ENCODE measurements at places on chromosomes 6 and 20. TPM values are rescaled to one million over a fixed set of nuclear protein-coding genes. Genes with fewer than 3 reads are reported as not detected.
A peak's percentile ranks its signal among the peaks of the same experiment; 100 is the strongest.

GRCh38 chr20:30505566-30505965, 751.9 kb upstream of the DEFB115 start:
- DNase-seq, result no peak

DNA sequence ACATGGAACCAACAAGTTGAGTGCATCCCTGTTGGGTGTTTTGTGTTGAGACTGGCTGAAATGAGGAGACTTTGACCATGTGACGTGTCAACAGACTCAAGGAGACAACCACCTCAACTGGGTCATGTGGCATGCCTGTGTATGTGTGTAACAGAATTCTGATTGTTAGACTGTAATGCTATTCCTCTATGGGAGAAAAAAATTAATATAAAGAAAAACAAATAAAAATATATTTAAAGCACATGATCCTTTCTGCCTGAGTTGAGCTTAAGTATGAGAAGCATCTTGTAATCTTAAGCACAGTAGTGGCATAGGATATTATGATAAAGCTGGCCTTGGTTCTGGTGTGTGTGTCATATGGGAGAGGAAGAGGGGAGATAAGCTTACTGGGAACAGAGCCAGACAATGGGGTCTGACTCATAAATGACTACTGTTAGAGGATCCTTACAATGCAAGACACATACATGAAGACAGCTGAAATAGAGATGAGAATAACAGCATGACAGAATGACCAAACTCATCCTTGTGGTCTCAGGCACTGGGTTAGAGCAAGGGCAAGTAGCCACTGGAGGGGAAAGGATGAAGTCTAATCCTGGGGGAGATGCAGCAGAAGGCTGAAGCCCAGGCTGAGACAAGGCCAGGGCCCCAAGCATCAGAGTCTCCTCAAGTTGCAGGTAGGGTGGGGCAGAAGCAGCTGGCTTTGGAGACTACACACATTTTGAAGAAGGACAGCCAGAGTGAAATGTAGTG, 9.2 kb downstream of the TP53INP2 start:
- DNase-seq, result no peak

- no peak for DNase-seq
Observed at GRCh38 chr6:1724616-1725015, 114.9 kb downstream of the FOXC1 start.

DNA sequence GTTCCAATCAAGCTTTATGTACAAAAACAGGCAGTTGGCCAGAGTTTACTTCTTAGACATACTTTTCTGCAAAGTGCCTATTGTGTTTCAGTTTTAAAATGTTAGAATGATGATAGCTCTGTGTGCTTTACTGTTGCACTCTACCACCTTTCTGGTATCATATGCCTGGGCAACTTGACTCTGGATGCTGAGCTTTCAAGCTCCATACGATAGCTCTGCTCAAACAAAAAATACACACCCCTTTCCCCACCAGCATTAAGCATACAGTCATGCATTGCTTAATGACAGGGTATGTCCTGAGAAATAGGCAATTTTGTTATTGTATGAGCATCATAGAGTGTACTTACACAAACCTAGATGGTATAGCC, 123.1 kb downstream of the RCAN2 start:
- DNase-seq, result no peak

- no peak for DNase-seq
Observed at GRCh38 chr20:57610261-57610952, 9.8 kb downstream of the ZBP1 start.

- DNase-seq, result no peak
Observed at GRCh38 chr6:130886966-130887365, 59.8 kb downstream of the SMLR1 start.

- no peak for DNase-seq
Observed at GRCh38 chr20:43564993-43565757, 6.3 kb downstream of the SGK2 start.

GRCh38 chr6:38337819-38338465, 301.8 kb downstream of the BTBD9 start:
- no peak for DNase-seq

GRCh38 chr6:127201321-127201720, 65.3 kb upstream of the RNF146 start:
- no peak for DNase-seq

GRCh38 chr20:62359491-62360121, 7.5 kb downstream of the LAMA5 start:
- DNase-seq, result peak; percentile 20

- DNase-seq, result no peak
Observed at GRCh38 chr6:101110814-101111213, 229.7 kb upstream of the ASCC3 start.

GRCh38 chr6:11607383-11607782, 69.8 kb downstream of the TMEM170B start:
- no peak for DNase-seq

DNA sequence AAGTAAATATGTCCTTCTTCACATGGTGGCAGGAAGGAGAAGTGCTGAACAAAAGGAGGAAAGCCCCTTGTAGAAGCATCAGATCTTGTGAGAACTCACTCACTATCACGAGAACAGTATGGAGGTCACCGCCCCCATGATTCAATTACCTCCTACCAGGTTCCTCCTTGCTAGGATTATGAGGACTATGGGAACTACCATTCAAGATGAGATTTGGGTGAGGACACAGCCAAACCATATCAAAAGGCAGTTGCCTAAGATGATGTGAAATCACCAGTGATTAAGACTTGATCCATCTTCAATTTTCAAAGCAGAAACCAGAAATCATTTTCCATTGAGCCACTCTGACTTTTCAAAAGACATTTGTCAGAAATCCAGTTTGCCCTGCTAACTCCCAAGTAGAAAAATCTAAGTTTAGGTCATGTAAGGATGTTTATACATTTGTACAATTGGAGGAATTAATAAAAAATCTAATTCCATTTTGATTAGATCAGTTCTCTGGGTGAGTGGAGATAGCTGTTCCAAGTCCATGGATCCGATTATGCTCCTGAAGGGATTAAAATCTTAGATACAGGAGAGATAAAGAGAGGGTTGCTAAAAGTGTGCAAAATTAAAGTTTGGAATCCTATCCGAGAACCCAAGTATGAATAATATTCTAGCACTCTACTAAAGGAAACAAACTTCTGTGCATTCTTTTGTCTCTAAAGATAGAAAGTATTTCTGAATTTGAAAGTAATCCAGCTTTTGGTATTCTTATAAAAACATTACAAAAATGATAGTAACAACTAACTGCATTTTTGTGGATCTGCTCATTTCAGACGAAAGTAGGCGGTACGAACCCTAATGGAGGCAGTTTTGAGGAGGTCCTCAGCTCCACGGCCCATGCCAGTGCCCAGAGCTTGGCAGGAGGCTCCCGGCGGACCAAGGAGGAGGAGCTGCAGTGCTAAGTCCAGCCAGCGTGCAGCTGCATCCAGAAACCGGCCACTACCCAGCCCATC, 39.5 kb downstream of the HDDC2 start:
- peak; percentile 22 for DNase-seq

DNA sequence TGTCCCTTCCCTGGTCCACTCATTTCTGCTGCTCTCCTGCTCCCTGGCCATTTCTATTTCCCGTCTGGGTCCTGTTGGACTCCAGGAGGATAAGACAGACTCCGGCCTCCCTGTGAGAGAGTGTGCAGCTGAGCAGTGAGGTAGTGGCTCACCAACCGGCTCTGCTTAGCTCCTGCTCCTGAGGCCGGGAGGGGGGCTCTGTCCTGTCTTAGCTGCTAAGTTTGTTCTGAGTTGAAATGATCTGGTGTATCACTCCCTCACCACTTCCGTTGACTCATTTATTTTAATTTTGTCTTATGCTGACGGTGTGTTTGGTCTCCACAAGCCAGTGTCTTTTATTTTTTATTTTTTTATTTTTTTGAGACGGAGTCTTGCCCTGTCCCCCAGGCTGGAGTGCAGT, 148.5 kb upstream of the PDE10A start:
- no peak for DNase-seq

- no peak for DNase-seq
Observed at GRCh38 chr6:1766654-1767053, 156.9 kb downstream of the FOXC1 start.

DNA sequence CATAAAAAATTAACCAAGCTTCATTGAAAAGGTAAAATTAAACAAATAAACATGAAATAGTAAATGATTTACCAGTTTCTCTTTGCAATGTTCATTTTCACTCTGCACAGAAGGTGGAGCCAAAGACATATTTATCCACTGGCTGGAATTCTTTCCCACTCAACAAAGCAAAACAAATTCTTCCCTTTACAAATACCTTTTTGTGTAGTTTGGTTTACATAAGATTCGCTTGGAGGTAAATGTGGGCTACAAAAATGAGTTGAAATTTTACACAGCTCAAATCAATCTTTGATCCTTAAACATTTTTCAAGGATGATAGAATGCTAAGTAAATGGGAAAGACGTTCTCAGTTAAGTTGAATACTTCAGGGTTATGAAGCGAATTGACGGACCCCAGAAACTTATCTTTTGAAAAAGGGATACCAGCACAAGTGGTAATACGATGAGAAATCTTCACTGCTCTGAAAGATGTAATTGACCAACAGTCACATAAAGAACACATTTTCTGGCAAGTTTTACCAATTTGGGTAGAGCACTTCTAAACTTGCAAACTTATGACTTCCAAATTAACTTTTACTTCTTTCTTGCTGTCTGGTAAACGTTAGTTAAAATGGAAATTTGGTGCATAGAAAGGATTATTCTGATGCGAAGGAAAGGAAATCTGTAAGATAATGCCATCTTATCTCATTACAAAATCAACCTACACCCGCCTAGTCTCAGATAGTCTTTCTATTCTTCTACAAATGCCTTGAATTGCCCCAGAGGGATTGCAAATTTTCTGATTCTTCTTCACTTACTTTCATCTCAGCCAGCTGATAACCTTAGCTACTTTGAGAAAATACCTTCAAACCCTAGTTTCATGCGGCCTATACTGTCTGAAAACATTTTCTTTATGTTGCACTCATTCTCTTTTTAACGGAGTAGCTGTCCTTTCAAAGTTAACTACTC, 4.7 kb upstream of the GJA1 start:
- DNase-seq, result no peak

GRCh38 chr6:160974304-160974771, 17.2 kb upstream of the MAP3K4 start:
- DNase-seq, result no peak

DNA sequence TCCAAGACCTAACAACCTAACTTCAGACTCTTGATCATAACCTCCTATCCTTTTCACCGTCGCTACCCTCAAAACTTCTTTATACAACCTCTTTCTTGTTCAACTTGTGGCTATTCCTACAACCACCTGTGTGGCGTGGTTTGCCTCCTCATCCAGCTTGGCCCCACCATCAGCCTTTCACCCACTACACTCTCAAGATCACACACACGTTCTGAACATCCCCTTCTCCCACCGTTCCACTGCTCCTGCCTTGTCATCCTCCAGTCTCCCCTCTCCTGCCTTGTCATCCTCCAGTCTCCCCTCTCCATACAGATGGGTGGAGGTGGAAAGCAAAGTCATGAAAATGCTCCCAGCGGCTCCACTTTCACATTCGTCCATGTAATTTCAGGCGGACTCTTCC, 14.0 kb downstream of the MAK start:
- DNase-seq, result no peak

DNA sequence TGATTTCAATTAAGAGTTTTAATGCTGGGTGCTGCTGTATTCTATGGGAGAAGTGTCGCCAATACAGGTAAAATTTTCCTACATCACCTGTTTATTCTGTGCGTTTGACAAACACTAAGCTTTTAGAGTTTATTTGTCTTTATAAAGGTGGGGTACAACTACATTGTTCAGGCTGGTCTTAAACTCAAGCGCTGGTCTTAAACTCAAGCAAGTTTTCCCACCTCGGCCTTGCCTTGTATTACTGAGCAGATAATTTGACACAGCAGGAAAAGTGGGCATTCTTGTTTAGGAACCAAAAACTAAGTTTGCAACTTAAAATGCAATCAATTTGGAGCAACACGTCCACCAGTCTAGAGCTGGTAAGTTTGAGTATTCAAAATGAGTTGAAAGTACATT, 112.9 kb upstream of the BTN3A2 start:
- DNase-seq, result no peak

GRCh38 chr6:134034961-134035822, 17.2 kb downstream of the SLC2A12 start:
- DNase-seq, result no peak

GRCh38 chr20:23656372-23656771, 18.6 kb upstream of the CST3 start:
- DNase-seq, result no peak

- DNase-seq, result peak; percentile 41
Observed at GRCh38 chr6:5771759-5772390, 234.8 kb downstream of the NRN1 start.

GRCh38 chr6:132253211-132253610, 148.1 kb downstream of the MOXD1 start:
- DNase-seq, result no peak

- DNase-seq, result no peak
Observed at GRCh38 chr6:21586740-21587178, 6.8 kb upstream of the SOX4 start.

- DNase-seq, result no peak
Observed at GRCh38 chr6:121550491-121551010, 115.1 kb downstream of the GJA1 start.

DNA sequence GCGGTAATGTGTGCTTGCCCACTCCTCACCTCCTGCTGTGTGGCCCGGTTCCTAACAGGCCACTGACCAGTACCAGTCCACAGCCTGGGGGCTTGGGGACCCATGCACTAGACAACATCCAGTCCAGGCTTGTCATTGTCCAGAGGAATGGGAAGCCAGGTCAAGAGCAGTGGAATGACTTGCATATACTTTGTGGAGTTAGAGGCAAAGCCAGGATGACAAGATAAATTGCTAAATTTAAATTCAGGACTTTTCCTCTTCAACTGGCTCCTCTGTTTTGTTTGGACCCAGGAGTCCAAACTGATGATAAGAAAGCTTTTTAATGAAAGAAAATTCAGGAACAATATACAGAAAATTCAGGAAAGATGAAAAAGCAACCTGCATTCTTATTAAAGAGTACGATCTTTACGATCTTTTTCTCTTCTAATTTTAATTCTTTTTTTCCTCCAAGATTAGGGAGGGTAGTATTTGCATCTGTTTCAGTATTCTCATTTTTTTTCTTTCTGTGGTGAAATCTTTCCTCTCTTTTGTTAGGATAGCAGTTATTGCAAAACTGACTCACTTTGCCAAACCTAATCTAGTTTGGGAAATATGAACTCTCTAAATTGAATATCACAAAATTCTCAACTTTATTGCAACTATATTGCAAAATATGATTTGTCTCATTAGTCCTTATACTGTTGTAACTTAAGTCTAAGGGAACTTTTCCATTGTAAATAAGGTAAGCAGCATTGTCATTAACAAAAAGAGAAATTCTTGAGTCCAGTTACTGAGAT, 48.2 kb downstream of the DCBLD1 start:
- DNase-seq, result no peak

- no peak for DNase-seq
Observed at GRCh38 chr6:43582911-43583310, 6.9 kb downstream of the POLH start.

TBXT gene
- not detected for total RNA-seq

TBP gene
- 19.9 TPM for total RNA-seq

FUCA2 gene
- 19.2 TPM for total RNA-seq

C2 gene
- total RNA-seq, result not detected

CDSN gene
- not detected for total RNA-seq

CGA gene
- total RNA-seq, result not detected

ENPP3 gene
- not detected for total RNA-seq

TRIM38 gene
- total RNA-seq, result 0.05 TPM

PTGIS gene
- total RNA-seq, result 0.12 TPM

BEND6 gene
- 1.2 TPM for total RNA-seq

Data from glutamatergic neuron (in vitro differentiated cells).